ENCODE measurements at places on chromosomes 7 and 10. TPM values are rescaled to one million over a fixed set of nuclear protein-coding genes. Genes with fewer than 3 reads are reported as not detected.

DNA sequence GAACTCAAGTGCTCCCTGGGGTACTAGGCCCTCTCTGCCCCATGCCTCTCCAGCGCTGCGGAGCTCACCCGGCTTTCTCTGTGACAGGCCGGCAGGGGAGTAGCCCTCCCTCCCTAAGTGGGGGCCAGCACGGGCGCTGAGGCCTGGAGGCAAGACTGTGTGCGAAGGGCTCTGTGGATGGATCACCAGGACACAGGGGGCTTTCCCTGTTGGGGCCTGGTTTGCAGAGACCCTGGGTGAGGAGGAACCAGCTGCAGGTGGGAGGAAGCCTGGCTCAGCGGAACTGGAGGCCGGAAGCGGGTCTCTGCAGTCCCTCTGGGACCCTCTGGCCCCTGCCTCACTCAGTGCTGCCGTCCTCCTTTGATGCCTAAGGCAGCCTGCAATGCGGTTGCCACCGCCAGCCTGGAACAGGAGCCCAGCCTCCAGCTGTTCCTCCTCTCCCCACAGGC, 106.0 kb downstream of the CYTH3 start:
- no peak for DNase-seq
- peaks cover 9% of the 10 kb centered on the region for H3K4me1 ChIP-seq
- H3K27me3 ChIP-seq: no peaks in the 10 kb centered on the region
- peak overlapping the region; percentile 26 for H3K27ac ChIP-seq
- no peak overlapping the region for H3K4me3 ChIP-seq
- H3K36me3 ChIP-seq: peaks cover 23% of the 10 kb centered on the region

GRCh38 chr7:81410471-81411117, 359.3 kb downstream of the HGF start:
- H3K27ac ChIP-seq: no peak overlapping the region
- no peaks in the 10 kb centered on the region for H3K36me3 ChIP-seq
- no peak overlapping the region for H3K4me3 ChIP-seq
- no peak for DNase-seq
- no peaks in the 10 kb centered on the region for H3K4me1 ChIP-seq

GRCh38 chr10:107094824-107095522, 69.5 kb downstream of the SORCS1 start:
- H3K27ac ChIP-seq: no peak overlapping the region
- no peak for DNase-seq
- H3K4me3 ChIP-seq: no peak overlapping the region
- no peaks in the 10 kb centered on the region for H3K36me3 ChIP-seq

DNA sequence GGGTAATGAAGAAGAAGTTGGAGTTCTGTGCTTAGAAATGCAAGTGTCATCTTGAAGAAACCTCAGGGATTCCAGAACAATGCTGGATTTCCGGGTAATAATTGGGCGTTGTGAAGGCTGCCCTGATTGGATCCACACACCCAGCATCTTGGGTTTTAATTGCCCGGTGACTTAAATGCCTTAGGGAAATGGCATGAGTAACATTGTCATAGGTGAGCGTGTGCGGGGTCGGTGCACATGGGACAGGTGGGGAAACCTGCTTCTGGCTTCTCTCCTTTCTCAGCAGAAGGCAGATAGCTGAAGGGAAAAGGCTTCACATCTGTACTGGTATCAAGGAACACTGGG, 15.2 kb upstream of the CAMK1D start:
- no peak overlapping the region for H3K4me3 ChIP-seq
- H3K36me3 ChIP-seq: no peaks in the 10 kb centered on the region
- no peaks in the 10 kb centered on the region for H3K27me3 ChIP-seq
- peaks cover 19% of the 10 kb centered on the region for H3K4me1 ChIP-seq

DNA sequence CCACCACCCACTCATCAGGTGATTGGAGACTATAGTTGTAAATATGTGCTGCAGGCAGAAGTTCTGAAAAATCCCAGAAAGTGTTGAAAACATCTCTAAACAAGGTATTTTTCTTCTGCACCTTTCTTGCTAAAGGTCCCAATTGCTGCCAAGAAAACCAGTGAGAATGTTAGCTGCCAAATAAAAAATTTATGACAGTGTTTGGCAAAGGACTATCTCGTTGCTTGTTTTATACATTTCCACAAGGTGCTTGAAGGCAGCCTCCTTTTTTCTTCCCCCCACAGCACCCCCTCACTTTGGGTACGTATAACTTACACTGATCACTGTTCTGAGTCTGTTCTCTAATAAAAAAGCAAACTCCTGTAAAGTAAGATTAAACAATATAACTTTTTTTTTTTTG, 158.6 kb upstream of the TCF7L2 start:
- no peaks in the 10 kb centered on the region for H3K4me1 ChIP-seq
- no peak overlapping the region for H3K4me3 ChIP-seq
- no peak for DNase-seq
- H3K27me3 ChIP-seq: no peaks in the 10 kb centered on the region
- no peak overlapping the region for H3K27ac ChIP-seq

DNA sequence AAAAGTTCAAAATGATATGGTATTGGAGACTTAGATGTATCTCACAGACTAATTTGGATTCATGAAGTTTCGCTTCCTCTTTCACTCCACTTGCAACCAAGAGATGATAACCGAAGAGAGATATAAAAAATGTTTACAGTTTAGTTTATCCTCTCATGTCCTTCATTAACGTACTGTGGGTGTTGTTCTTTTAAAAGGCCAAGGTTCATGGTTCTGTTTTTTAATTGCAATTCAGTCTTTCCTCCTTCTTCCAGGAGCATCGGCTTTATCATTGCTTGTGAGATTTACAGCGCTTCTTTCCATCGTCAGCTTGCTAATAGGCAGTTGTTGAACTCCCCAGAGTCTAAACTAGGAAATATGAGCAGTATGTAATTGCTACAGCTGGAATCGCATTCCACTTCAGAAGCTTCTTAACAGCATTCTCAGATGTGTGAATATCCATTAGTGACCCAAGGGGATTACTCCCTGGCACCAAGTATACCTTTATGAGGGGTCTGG, 75.9 kb upstream of the HGF start:
- no peaks in the 10 kb centered on the region for H3K36me3 ChIP-seq
- H3K4me1 ChIP-seq: no peaks in the 10 kb centered on the region
- no peak overlapping the region for H3K4me3 ChIP-seq
- H3K27me3 ChIP-seq: no peaks in the 10 kb centered on the region
- no peak for DNase-seq

DNA sequence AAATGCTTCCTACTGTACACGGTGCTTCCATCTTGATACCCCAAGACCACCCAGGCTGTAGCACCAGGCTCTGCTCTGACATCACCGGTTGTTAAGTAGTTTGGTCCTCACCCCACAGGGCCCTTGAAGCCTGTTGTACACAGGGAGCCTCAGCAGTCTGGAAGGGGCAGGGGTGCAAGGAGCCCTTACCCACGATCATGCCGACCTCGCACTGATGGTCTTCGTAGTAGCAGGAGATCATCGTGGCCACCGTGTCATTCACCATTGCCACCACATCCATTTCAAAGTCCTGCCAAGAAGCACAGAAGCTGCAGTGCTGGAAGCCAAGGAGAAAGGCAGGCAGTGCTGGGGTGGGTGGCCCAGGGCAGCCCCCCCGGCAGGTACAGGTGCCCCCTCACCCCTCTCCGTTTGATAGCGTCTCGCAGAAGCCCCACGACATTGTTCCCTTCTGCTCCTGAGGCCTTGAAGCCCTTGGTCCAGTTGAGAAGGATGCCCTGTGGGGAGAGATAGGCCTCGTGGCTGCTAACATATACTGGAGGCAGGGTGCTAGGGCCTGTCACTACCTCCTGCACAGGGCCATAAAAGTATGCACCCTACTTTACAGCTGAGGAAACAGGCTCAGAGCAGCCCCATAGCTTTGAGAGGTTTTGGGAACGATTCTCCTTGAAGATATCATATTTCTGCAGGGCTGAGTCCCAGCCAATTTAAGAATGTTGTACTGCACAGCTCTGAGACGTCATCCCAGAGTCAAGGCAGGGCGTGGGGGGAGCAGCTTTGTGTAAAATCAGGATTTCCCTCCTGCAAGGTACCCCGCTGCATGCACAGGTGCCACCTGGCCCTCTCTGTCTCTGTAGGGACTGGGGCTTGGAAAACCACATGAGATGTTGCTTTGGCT, 8.7 kb upstream of the MYL7 start:
- H3K36me3 ChIP-seq: no peaks in the 10 kb centered on the region
- peaks cover 9% of the 10 kb centered on the region for H3K27me3 ChIP-seq
- no peak overlapping the region for H3K27ac ChIP-seq
- DNase-seq: no peak
- peaks cover 8% of the 10 kb centered on the region for H3K4me1 ChIP-seq

GRCh38 chr7:94973844-94974243, 66.5 kb downstream of the PPP1R9A start:
- no peak overlapping the region for H3K4me3 ChIP-seq
- no peaks in the 10 kb centered on the region for H3K36me3 ChIP-seq
- no peaks in the 10 kb centered on the region for H3K27me3 ChIP-seq
- peaks cover 24% of the 10 kb centered on the region for H3K4me1 ChIP-seq
- no peak for DNase-seq
- H3K27ac ChIP-seq: no peak overlapping the region

GRCh38 chr7:40604601-40605438, 470.0 kb downstream of the SUGCT start:
- peak; percentile 67 for DNase-seq
- H3K36me3 ChIP-seq: no peaks in the 10 kb centered on the region
- H3K4me1 ChIP-seq: no peaks in the 10 kb centered on the region
- H3K27ac ChIP-seq: no peak overlapping the region

DNA sequence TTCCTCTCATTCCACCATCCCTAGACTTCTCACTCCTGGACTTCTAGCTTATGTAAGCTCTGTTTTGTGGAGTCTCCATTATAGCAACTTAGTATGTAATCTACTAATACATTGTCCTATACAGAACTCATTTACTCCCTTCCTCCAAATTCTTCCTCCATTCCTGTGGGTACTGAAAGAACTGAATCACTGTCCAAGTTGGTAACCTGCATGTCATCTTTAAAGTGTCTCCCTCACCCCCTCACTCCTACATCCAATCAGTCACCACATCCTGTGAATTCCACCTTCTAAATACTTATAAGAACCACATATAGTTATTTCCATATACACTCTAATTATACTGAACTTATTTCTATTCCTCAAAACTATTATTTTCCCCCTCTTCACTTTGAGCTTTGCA, 20.3 kb downstream of the AASS start:
- H3K36me3 ChIP-seq: no peaks in the 10 kb centered on the region
- H3K4me1 ChIP-seq: no peaks in the 10 kb centered on the region
- no peak overlapping the region for H3K27ac ChIP-seq
- H3K4me3 ChIP-seq: no peak overlapping the region
- no peaks in the 10 kb centered on the region for H3K27me3 ChIP-seq

GRCh38 chr7:32218741-32219288, 148.6 kb upstream of the PDE1C start:
- no peaks in the 10 kb centered on the region for H3K36me3 ChIP-seq
- H3K27me3 ChIP-seq: no peaks in the 10 kb centered on the region
- H3K4me3 ChIP-seq: no peak overlapping the region
- no peaks in the 10 kb centered on the region for H3K4me1 ChIP-seq

GRCh38 chr10:130394832-130395231, 258.6 kb downstream of the GLRX3 start:
- no peak overlapping the region for H3K27ac ChIP-seq
- H3K27me3 ChIP-seq: no peaks in the 10 kb centered on the region
- no peaks in the 10 kb centered on the region for H3K36me3 ChIP-seq
- no peaks in the 10 kb centered on the region for H3K4me1 ChIP-seq
- DNase-seq: no peak

- no peak overlapping the region for H3K27ac ChIP-seq
- no peaks in the 10 kb centered on the region for H3K36me3 ChIP-seq
- H3K4me1 ChIP-seq: peaks cover 7% of the 10 kb centered on the region
- no peak for DNase-seq
Measured at GRCh38 chr10:124619802-124620490, 124.2 kb downstream of the FAM53B start.

- H3K4me3 ChIP-seq: peak overlapping the region; percentile 80
- H3K36me3 ChIP-seq: no peaks in the 10 kb centered on the region
- H3K27ac ChIP-seq: peak overlapping the region; percentile 63
- peaks cover 41% of the 10 kb centered on the region for H3K4me1 ChIP-seq
- no peak for DNase-seq
Measured at GRCh38 chr7:151252561-151252835, 4.0 kb upstream of the SMARCD3 start.

DNA sequence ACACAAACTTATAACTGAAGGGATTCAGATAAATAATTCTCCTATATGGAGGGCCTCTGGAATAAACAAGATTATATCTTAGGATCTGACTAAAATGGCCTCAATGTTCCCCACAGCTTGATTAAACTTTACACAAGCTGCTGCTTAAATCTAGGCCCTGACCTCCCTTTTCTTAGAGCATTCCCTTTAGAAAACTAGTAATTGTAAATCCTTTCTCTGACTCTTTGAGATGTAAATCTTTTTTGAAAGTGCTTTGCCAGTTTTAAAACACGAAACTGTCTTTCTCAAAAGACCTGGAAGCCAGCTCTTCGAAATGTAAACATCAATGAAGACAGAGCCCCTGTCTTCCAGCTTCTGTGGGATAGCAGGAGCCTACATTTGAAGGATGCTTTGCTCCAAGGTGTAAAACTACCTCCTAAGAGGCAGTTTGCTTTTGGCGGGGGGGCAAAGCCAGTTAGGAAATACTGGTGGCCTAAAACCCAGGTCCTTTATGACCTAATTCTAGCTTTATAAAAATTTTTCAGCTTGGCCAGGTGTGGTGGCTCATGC, 758.7 kb downstream of the CNTNAP2 start:
- H3K4me3 ChIP-seq: no peak overlapping the region
- H3K27ac ChIP-seq: no peak overlapping the region
- H3K27me3 ChIP-seq: no peaks in the 10 kb centered on the region

GRCh38 chr7:93407239-93407638, 167.3 kb downstream of the CALCR start:
- H3K27ac ChIP-seq: no peak overlapping the region
- no peaks in the 10 kb centered on the region for H3K4me1 ChIP-seq
- no peaks in the 10 kb centered on the region for H3K36me3 ChIP-seq

GRCh38 chr7:140213684-140214074, 36.9 kb upstream of the KDM7A start:
- no peaks in the 10 kb centered on the region for H3K36me3 ChIP-seq
- no peaks in the 10 kb centered on the region for H3K27me3 ChIP-seq
- H3K27ac ChIP-seq: no peak overlapping the region
- no peak for DNase-seq

GRCh38 chr7:8435590-8436545, 2.5 kb downstream of the NXPH1 start:
- no peaks in the 10 kb centered on the region for H3K4me1 ChIP-seq
- H3K4me3 ChIP-seq: no peak overlapping the region
- no peak for DNase-seq
- H3K36me3 ChIP-seq: no peaks in the 10 kb centered on the region
- peaks cover 4% of the 10 kb centered on the region for H3K27me3 ChIP-seq

The AMZ1 gene
- total RNA-seq: 0.36 TPM

The TSPAN12 gene
- 81.7 TPM for total RNA-seq

The XRCC2 gene
- 0.26 TPM for total RNA-seq

The VPS37D gene
- 4.5 TPM for total RNA-seq

The ERVW-1 gene
- total RNA-seq: not detected

The PGAM2 gene
- 7.9 TPM for total RNA-seq

The SFTPA2 gene
- not detected for total RNA-seq

The PYROXD2 gene
- 32.9 TPM for total RNA-seq

The IL6 gene
- total RNA-seq: not detected

The TMEM26 gene
- total RNA-seq: 3.6 TPM

The PNLIP gene
- total RNA-seq: not detected
